A549 treated with RU486 at 1 μM for 4 hours (cell line): ENCODE measurements at places on chromosomes 16 and 17. TPM values are rescaled to one million over a fixed set of nuclear protein-coding genes. Genes with fewer than 3 reads are reported as not detected.

Gene MAPT
- 1.6 to 1.9 TPM (median 1.7 TPM) in 5 replicates for total RNA-seq

Gene PHF12
- 29.2 to 40.1 TPM (median 35.2 TPM) in 5 replicates for total RNA-seq

Gene SOX15
- total RNA-seq = 0.16 to 0.30 TPM (median 0.19 TPM) in 5 replicates

Gene CD300A
- total RNA-seq = 0.10 TPM in 1 of 5 replicates, not detected in the others

Gene AXIN2
- 0.75 to 1.3 TPM (median 0.99 TPM) in 5 replicates for total RNA-seq

Gene RAB40C
- total RNA-seq = 10.7 to 19.4 TPM (median 17.7 TPM) in 5 replicates

Gene ARHGAP44
- 2.1 to 3.4 TPM (median 2.7 TPM) in 5 replicates for total RNA-seq

Gene PIRT
- total RNA-seq = not detected in 5 replicates

Gene BIRC5
- total RNA-seq = 100.0 to 113 TPM (median 108 TPM) in 5 replicates

Gene SLC9A5
- total RNA-seq = 0.89 to 1.6 TPM (median 1.4 TPM) in 5 replicates

Gene DYNLRB2
- total RNA-seq = not detected in 5 replicates

Gene SLC16A13
- 8.8 to 12.1 TPM (median 10.0 TPM) in 5 replicates for total RNA-seq

Gene GLYR1
- 37.5 to 43.5 TPM (median 41.5 TPM) in 5 replicates for total RNA-seq
